ENCODE measurements at places on chromosomes 7 and 10. TPM values are rescaled to one million over a fixed set of nuclear protein-coding genes. Genes with fewer than 3 reads are reported as not detected.
A peak's percentile ranks its signal among the peaks of the same experiment; 100 is the strongest.

The LIPK gene
- total RNA-seq: not detected

The TMEM236 gene
- total RNA-seq: 0.52 TPM

The ADRB1 gene
- total RNA-seq: 1.0 TPM

The CTAGE15 gene
- not detected for total RNA-seq

The TFR2 gene
- 0.26 TPM for total RNA-seq

The GRM3 gene
- total RNA-seq: not detected

The VSTM2A gene
- 0.26 TPM for total RNA-seq

The PNLIPRP3 gene
- total RNA-seq: not detected

The SAMD9 gene
- 5.2 TPM for total RNA-seq

The POR gene
- 118 TPM for total RNA-seq

DNA sequence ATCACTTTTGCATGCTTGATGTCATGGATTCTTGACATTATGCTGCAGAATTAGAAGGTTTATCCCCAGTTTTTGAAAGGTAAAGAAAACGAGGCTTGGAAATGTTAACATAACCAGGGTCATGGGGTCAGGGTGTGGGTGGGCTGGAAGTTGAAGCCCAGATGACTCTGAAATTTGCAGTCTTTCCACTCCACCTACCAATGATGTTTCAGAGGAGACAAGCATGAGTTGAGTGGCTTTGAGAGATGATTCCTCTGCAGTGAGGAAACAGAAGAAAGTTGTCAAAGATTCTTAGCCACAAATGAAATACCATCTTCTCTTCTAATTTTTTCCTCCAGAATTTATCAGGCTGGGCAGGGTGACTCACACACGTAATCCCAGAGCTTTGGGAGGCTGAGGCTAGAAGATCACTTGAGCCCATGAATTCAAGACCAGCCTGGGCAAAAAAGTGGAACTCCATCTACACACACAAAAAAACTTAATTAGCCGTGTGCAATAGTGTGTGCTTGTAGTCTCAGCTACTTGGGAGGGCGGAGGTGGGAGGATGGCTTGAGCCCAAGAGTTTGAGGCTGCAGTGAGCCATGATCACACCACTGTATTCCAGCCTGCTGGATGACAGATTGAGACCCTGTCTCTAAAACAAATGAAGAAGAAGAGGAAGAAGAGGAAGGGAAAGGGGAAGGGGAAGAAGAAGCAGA lies 239.1 kb upstream of the AUTS2 start:
- no peaks in the 10 kb centered on the region for H3K4me1 ChIP-seq
- H3K4me3 ChIP-seq: no peak overlapping the region
- no peaks in the 10 kb centered on the region for H3K36me3 ChIP-seq

DNA sequence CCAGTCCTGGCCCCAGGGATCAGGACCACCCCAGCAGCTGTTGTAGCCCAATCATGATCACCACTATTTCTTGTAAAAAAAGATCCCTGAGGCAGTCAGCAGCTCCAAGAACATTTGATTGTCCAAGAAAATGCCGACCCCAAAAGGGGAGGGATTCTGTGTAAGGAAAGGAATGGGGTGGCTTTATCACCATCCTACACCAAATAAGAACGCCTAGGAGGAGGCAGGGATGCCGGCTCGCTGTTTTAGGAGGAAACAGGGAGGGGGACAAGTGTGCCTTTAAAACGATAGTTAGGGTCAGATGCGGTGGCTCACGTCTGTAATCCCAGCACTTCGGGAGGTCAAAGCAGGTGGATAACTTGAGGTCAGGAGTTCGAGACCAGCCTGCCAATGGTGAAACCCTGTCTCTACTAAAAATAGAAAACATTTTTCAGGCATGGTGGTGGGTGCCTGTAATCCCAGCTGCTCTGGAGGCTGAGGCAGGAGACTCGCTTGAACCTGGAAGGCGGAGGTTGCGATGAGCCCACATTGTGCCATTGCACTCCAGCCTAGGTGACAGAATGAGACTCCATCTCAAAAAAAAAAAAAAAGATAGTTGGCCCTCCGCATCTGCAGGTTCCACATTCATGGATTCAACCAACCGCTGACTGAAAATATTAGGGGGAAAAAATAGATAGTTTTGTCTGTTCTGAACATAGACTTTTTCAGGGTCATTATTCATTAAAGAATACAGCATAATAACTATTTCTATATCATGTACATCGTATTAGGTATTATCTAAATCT lies 63.6 kb downstream of the PDIA4 start:
- H3K27me3 ChIP-seq: no peaks in the 10 kb centered on the region
- H3K4me3 ChIP-seq: no peak overlapping the region
- H3K27ac ChIP-seq: no peak overlapping the region
- H3K4me1 ChIP-seq: peaks cover 24% of the 10 kb centered on the region

- H3K36me3 ChIP-seq: no peaks in the 10 kb centered on the region
- DNase-seq: no peak
- no peak overlapping the region for H3K4me3 ChIP-seq
- no peak overlapping the region for H3K27ac ChIP-seq
- no peaks in the 10 kb centered on the region for H3K27me3 ChIP-seq
Observed at GRCh38 chr10:48598243-48598935, 6.5 kb downstream of the ARHGAP22 start.

GRCh38 chr10:19169684-19170083 lies 121.1 kb downstream of the MALRD1 start:
- H3K27me3 ChIP-seq: no peaks in the 10 kb centered on the region
- no peak overlapping the region for H3K27ac ChIP-seq
- H3K36me3 ChIP-seq: no peaks in the 10 kb centered on the region
- H3K4me3 ChIP-seq: no peak overlapping the region

GRCh38 chr10:29826801-29827450 lies 192.2 kb upstream of the SVIL start:
- no peaks in the 10 kb centered on the region for H3K4me1 ChIP-seq
- DNase-seq: no peak
- H3K27ac ChIP-seq: no peak overlapping the region
- no peaks in the 10 kb centered on the region for H3K27me3 ChIP-seq
- H3K36me3 ChIP-seq: no peaks in the 10 kb centered on the region
- no peak overlapping the region for H3K4me3 ChIP-seq

DNA sequence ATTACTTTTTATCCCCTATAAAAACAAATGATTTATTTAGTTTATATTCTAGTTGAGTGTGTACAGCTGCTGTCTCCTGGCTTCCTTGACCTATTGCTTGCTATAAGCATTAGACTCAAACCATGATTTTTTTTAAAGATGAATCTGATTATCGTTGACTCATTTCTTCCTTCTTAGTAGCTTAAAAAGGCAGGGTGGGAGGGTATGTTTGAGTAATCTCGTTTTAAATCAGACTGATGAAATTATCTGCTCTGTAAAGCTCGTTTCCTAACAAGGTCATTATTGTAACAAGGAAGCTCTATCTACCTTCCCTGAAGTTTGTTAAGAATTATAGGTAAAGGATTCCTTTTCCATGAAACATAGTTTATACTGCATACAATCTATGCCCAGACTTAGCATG lies 276.3 kb upstream of the KCND2 start:
- no peaks in the 10 kb centered on the region for H3K27me3 ChIP-seq
- DNase-seq: no peak
- no peaks in the 10 kb centered on the region for H3K36me3 ChIP-seq
- no peaks in the 10 kb centered on the region for H3K4me1 ChIP-seq
- H3K27ac ChIP-seq: no peak overlapping the region

- no peaks in the 10 kb centered on the region for H3K36me3 ChIP-seq
- H3K4me1 ChIP-seq: no peaks in the 10 kb centered on the region
- DNase-seq: no peak
- H3K4me3 ChIP-seq: no peak overlapping the region
- no peaks in the 10 kb centered on the region for H3K27me3 ChIP-seq
- H3K27ac ChIP-seq: no peak overlapping the region
Observed at GRCh38 chr10:62112300-62112699, 156.3 kb downstream of the RTKN2 start.

- no peak overlapping the region for H3K27ac ChIP-seq
- no peak for DNase-seq
- no peaks in the 10 kb centered on the region for H3K27me3 ChIP-seq
- no peaks in the 10 kb centered on the region for H3K4me1 ChIP-seq
Observed at GRCh38 chr10:96502561-96503282, 11.0 kb downstream of the TLL2 start.

DNA sequence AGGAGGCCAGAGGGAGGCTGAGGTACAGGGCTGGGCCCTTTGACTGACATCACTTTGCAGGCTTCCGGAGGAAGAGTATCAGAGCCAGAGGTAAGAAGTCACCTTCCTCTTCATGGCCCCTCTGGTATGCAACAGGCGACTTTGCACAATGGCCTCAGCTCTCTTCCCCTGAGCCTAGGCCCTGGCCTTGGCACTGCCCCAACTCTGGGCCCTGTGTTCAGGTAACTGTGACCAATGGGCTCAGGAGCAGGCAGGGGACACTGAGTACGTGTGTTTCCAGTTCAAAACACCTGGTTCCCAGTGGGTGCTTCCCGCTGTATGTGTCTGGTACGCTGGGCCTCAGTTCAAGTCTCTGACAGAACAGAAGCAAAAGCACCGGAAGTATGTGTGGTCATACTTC lies 12.1 kb upstream of the PAX2 start:
- no peaks in the 10 kb centered on the region for H3K36me3 ChIP-seq
- no peak for DNase-seq
- H3K27me3 ChIP-seq: peaks cover 32% of the 10 kb centered on the region
- peaks cover 43% of the 10 kb centered on the region for H3K4me1 ChIP-seq

GRCh38 chr10:23742807-23743206 lies 303.9 kb downstream of the OTUD1 start:
- H3K4me3 ChIP-seq: no peak overlapping the region
- no peak overlapping the region for H3K27ac ChIP-seq
- no peaks in the 10 kb centered on the region for H3K27me3 ChIP-seq
- H3K36me3 ChIP-seq: no peaks in the 10 kb centered on the region
- no peaks in the 10 kb centered on the region for H3K4me1 ChIP-seq
- DNase-seq: peak; percentile 22

- no peaks in the 10 kb centered on the region for H3K36me3 ChIP-seq
- H3K4me1 ChIP-seq: no peaks in the 10 kb centered on the region
- H3K27ac ChIP-seq: no peak overlapping the region
- H3K4me3 ChIP-seq: no peak overlapping the region
Observed at GRCh38 chr7:78695826-78696225, 757.6 kb downstream of the MAGI2 start.

DNA sequence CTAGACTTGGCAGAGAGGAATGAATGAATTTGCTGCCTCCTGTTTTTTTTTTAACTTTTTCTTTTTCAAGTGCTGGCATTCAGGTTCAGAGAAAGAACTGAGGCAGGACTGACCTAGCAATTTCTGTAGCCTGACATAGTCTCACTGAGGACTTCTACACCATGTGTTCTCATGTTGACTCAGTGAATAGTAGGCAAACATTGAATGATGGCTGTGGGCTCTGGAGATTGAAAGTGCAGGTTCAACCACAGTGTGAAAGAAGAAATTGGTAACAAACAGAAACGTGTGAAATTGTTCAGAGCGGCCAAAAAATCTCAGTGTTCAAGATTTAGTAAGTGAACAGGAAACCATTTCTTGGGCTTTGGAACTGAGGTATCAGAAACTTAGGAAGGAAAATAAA lies 322.4 kb upstream of the GHITM start:
- H3K4me3 ChIP-seq: no peak overlapping the region
- H3K27ac ChIP-seq: no peak overlapping the region
- no peaks in the 10 kb centered on the region for H3K27me3 ChIP-seq
- H3K36me3 ChIP-seq: no peaks in the 10 kb centered on the region

DNA sequence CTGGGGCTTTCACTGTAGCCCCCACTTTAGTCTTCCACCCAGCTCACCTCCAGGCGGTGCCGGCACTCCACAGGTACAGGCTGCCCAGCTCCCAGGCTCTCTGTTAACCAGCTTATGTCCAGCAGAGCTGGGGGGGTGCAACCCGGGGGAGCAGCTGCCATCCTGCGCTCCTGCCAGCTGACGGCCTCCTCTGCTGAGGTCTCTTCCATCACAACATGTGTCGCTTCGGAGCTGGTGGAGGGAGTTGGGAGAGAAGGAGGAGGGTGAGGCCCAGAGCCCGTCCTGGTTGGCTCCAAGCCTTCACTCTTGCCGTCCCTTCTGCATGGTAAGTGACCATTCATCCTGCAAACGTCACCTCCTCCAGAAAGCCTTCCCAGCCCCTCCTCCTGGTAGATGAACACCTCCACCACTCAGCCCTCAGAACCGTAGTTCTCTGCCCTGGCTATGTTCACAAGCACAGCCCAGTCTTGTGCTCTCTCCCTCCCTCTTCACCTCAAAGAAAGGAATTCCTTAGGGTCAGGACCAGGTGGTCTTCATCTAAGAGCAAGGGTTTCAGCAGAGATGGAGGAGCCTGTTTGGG lies 1.6 kb downstream of the POLM start:
- no peak overlapping the region for H3K4me3 ChIP-seq
- DNase-seq: no peak
- H3K4me1 ChIP-seq: peaks cover 32% of the 10 kb centered on the region
- H3K27ac ChIP-seq: no peak overlapping the region
- H3K27me3 ChIP-seq: no peaks in the 10 kb centered on the region

DNA sequence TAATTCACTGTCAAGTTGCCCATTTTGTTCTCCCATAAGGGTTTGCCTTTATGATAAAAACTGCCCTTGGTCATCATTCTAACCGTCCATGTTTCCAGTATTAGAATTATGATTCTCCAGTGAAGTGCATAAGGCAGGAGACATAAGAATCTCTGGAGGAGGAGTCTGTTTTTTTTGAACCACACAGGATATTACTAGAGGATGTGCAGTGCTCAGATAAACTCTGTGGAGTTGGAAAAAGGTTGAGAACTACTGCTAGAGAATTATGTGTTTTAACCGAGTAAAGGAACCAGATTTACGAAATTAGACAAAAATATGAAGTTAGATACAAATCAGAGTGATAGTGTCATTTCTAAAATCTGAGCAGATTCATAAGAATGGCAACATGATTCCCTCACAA lies 40.5 kb downstream of the MDFIC start:
- no peak for DNase-seq
- no peak overlapping the region for H3K4me3 ChIP-seq
- H3K4me1 ChIP-seq: no peaks in the 10 kb centered on the region
- no peaks in the 10 kb centered on the region for H3K27me3 ChIP-seq
- H3K36me3 ChIP-seq: no peaks in the 10 kb centered on the region

DNA sequence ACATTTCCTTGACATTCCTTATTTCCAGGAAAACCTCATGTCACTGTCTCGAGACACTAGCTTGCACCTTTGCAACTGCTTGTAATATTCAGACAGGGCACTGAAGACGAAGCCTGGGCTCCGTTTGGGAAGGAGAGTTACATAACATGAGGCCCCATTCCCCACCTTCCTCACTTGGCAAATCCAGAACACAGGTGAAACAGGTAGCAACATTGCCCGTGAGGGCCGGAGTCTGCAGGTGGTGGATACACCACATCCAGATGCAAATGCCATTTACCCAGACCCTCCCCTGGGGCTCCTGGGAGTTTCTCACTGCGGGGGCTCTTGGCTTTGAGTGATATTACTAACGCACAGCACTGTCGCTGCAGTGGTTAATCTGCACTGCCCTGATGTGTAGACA lies 491.0 kb downstream of the PTPRN2 start:
- no peaks in the 10 kb centered on the region for H3K4me1 ChIP-seq
- DNase-seq: no peak
- H3K27ac ChIP-seq: no peak overlapping the region
- H3K27me3 ChIP-seq: no peaks in the 10 kb centered on the region

GRCh38 chr7:90347759-90348158 lies 1.2 kb downstream of the GTPBP10 start:
- H3K36me3 ChIP-seq: no peaks in the 10 kb centered on the region
- no peak overlapping the region for H3K4me3 ChIP-seq
- DNase-seq: no peak
- H3K4me1 ChIP-seq: peaks cover 26% of the 10 kb centered on the region
